Breast epithelium (tissue), 4 donors: ENCODE measurements at places on chromosomes 6 and 20. TPM values are rescaled to one million over a fixed set of nuclear protein-coding genes. Genes with fewer than 3 reads are reported as not detected.

BPIFA1 gene
- total RNA-seq = not detected

FAM217A gene
- not detected for total RNA-seq

SLC22A1 gene
- 0.98 TPM for total RNA-seq

ATXN1 gene
- total RNA-seq = 26.7 TPM

BPIFB4 gene
- not detected for total RNA-seq
